ENCODE measurements at places on chromosomes 6 and 20. TPM values are rescaled to one million over a fixed set of nuclear protein-coding genes. Genes with fewer than 3 reads are reported as not detected.

DAAM2 gene
- 44.0 TPM for total RNA-seq

HLA-DOA gene
- total RNA-seq, result 358 TPM

ANGPT4 gene
- 5.7 TPM for total RNA-seq

- H3K4me1 ChIP-seq, result no peaks in the 10 kb centered on the region
- H3K27ac ChIP-seq, result no peak overlapping the region
- no peak for DNase-seq
- H3K4me3 ChIP-seq, result no peak overlapping the region
Observed at GRCh38 chr20:46242390-46242789, 65.9 kb downstream of the CDH22 start.

GRCh38 chr6:26216886-26217713 is 129.9 kb downstream of the HFE start:
- peaks cover 11% of the 10 kb centered on the region for H3K4me1 ChIP-seq
- H3K27me3 ChIP-seq, result no peaks in the 10 kb centered on the region
- peak; percentile 96 for DNase-seq
- no peaks in the 10 kb centered on the region for H3K36me3 ChIP-seq
- H3K4me3 ChIP-seq, result peak overlapping the region; percentile 64

- H3K27me3 ChIP-seq, result no peaks in the 10 kb centered on the region
- H3K4me3 ChIP-seq, result no peak overlapping the region
- no peak for DNase-seq
- no peak overlapping the region for H3K27ac ChIP-seq
Observed at GRCh38 chr6:68638230-68638900, 3.3 kb downstream of the ADGRB3 start.
